Retinal pigment epithelial cell (primary cell): ENCODE measurements at places on chromosomes 1 and 21.

DNA sequence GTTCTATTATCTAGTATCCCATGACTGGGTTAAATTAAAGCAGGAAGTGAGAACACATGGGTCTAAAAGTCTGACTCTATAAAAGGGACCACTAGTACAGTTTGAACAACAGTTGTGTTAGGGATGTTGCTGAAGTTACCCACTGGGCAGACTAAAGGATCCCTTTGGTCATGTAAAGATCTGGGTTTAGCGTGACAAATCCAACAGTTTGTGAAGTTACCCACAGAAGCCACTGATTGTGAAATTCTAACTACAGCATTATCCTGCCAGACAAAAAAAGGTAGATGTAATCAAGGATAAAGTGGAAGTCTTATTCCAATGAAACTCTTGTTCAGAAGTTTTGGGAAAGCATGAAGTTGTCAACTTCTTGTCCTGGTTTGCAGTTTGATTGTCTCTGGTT is 5.7 kb downstream of the QSOX1 start:
- DNase-seq: no peak

- DNase-seq: no peak
Measured at GRCh38 chr1:72371259-72372035, 89.1 kb upstream of the NEGR1 start.

DNA sequence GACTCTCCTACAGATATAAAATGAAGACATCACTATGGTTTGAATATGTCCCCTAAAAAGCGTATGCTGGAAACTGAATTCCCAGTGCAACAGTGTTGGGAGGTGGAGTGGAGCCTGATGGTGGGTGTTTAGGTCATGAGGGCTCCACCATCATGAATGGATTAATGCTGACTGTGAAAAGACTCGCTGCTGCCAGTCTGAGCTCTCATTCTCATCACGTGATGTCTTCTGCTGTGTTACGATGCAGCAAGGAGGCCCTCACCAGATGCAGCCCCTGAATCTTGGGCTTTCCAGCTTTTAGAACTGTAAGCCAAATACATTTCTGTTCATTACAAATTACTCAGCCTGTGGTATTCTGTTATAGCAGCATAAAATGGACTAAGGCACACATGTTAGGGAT is 73.8 kb upstream of the PPP2R5A start:
- no peak for DNase-seq

DNA sequence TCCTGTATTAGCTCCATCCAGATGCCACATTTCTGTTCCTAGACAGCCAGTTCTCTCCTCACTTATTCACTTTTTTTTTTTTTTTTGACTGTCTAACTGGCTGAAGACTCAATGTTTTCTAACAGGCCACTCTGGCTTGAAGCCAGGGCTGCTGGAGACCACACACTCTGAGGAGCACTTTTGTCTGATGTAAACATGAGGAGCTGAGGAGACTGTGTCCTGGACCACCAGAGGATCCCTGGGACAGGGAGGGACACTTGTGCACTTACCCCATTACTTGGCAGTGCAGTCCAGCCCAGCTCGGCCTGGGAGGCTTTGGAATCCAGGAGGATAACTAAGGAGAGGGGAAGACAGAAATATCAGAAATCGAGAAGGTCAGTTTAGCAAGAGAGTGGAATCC is 2.4 kb downstream of the EPHA10 start:
- no peak for DNase-seq

DNA sequence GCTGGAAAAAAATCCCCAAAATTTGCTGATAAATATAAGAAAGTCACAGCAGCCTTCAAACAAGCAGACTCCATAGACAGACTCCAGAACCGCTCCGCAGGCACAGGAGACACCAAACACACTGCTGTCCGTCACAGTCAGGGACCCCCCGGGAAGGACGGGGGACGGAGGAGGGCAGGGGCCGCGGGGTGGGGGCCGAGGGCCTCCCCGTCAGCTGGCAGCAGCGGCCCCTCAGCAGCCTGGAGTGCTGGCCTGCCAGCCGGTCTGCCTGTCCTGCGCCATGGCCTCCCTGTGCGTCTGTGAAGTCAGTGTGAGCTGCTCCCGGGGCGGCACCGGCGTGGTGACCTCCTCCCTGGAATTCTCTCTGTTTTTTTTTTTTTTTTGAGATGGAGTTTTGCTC is 10.1 kb upstream of the C1orf159 start:
- no peak for DNase-seq

DNA sequence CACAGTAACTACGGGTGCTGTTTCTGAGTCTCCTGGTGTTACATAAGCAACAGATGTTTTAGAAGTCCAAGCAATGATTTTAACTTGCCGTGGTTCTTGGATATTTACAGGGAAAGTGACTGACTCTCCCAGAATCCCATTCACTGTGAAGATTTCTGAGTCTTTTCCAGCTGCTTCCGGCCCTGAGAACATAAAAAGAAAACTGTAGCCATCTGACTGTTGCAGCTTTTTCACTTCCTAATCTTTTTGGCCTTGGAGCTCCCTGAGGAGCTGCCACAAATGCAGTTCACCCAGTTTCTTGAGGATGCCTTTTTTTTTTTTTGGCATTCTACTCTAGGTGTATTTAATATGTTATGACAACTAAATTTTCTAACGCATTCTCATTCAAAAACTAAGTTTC is 13.7 kb downstream of the CD84 start:
- no peak for DNase-seq

DNA sequence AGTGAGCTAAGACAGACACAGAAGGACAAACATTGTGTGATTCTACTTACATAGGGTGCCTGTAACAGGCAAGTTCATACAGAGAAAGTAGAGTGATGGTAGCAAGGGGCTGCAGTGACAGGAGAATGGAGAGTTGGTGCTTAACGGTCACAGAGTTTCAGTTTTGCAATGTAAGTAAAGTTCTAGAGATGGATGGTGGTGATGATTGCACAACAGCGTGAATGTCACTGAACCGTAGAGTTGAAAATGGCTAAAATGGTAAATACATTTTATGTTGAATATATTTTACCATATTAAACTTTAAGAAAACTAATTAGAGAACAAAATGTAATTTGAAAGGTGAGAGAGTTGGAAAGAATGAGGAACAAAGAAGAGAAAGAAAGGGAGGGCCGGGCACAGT is 8.7 kb downstream of the CFAP107 start:
- DNase-seq: no peak

GRCh38 chr1:65725064-65725463 is 67.6 kb upstream of the PDE4B start:
- no peak for DNase-seq

DNA sequence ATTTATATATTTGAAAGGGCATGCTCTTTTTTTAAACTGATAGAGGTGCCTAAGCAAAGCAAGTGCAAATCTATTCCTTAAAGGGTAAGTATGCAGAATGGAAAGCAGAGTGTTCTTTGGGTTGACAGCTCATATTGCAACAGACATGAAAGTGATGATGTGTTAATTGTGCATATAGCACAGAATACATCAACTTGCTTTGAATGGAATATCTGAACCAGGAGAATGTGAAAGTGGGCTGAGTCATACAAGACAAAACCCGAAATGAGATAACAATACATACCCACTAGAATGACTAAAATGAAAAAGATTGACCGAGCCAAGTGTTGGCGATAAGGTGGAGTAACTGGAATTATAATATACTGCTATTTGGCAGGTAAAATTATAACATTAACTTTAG is 4.3 kb downstream of the CR1 start:
- DNase-seq: no peak

- no peak for DNase-seq
Measured at GRCh38 chr21:29805105-29805504, 134.7 kb downstream of the GRIK1 start.

DNA sequence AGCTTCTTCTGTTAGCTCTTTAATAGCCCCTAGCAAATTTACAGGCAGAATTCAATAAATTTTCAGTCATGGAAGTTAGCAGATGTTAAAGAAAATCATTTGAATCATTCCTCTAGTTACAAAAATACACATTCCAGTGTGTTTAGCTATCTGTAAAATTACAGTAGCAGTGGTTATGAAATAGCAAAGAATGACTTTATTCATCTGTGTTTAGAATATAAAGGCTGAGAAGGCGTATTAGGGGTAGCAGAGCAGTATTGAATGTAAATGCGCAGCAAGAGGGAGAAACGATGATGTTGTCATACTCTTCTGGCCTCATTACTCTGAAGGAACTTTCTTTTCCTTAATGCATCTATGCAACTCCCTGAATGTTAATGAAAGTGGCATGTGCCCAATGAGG is 106.2 kb upstream of the CYYR1 start:
- DNase-seq: no peak

DNA sequence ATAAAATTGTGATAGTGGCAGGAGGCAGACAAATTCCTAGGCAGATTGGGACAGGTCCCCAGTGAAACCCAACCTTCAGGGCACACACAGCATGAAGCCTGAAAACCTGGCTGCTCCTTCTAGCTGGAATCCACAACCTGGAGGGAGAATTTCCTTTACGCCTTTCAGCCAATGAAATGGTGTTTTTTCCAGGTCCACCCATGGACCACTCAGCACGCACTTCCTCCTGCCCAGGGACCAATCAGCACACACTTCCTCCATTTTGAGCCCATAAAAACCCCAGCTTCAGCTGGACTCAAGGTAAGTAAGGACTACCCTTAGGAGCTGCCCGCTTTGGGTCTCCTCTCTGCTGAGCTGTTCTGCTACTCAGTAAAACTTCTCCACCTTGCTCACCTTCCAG is 120.1 kb downstream of the AKT3 start:
- no peak for DNase-seq

- peak; percentile 50 for DNase-seq
Measured at GRCh38 chr1:224929335-224930237, at the start of gene DNAH14. DNAH14 (plus strand) TSS chr1:224929675; CDS start chr1:224952703, 23,028 bp downstream.

GRCh38 chr1:80217377-80217986 is 1211.0 kb upstream of the ADGRL4 start:
- peak; percentile 51 for DNase-seq

DNA sequence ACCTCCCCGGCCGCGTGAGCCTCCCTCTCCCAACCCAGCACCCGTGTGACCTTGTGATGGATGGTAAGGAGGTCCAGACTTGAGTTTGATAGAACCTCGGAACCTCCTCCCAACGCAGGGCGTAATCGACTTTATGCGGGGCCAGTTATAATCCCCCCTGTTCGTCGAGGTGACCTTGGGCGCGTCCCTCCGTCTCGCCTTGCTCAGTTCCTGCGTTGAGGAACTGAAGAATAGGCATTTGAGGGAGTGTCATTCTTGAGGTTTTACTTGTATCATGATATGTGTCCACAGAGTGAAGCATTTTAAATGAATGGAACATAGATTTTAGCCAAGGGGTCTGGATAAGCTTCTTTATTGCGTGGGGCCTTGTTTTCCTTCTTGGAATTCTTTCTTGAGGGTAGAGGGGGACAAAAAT is 433 bp downstream of the TIMM17A start:
- no peak for DNase-seq

- DNase-seq: no peak
Measured at GRCh38 chr1:19643602-19644394, at the start of gene NBL1. NBL1 (plus strand) TSS chr1:19644311; CDS start chr1:19655031, 10,720 bp downstream.

GRCh38 chr1:78649628-78650027 is at the start of gene IFI44:
IFI44 (plus strand) TSS chr1:78649831; CDS start chr1:78650196, 365 bp downstream.
- peak; percentile 75 for DNase-seq

GRCh38 chr1:54975356-54976108 is 4.9 kb upstream of the TMEM61 start:
- no peak for DNase-seq

- no peak for DNase-seq
Measured at GRCh38 chr1:181014477-181015250, 8.0 kb downstream of the STX6 start.

DNA sequence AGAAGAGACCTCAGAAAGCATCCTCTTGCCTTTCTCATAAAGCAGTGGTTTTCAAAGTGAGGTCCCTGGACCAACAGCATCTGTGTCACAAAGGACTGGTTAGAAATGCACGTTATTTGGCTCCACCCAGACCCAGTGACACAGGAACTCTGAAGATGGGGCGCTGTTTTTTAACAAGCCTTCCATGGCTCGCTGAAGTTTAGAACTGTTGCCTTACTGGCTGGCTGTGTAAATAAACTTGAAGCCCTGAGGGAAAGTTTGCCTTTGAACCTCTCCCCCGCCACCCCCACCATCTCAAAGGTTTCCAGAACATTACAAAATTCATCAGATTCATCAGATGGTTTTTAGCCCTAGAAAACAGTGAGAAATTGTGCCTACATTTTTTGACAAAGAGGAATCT is 21.8 kb upstream of the IKBKE start:
- no peak for DNase-seq

DNA sequence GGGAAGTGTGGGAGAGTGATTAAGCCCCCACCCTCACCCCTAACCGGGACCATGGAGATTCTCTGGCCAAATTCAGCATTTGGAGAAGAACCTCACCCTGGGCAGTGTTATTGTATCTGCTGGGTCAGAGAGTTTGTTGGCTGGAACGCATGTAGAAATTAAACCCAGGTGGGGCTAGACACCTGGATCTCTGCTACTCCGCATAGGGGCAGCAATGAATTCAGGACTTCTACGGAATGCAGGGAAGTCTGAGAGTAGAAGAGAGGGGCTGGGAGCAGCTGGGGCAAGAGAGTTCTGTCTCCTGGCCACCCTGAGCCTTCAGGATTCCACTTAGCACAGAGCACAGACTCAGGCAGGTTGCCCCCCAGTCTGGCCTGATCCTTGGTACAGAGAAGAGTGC is 3.6 kb upstream of the CRABP2 start:
- no peak for DNase-seq

DNA sequence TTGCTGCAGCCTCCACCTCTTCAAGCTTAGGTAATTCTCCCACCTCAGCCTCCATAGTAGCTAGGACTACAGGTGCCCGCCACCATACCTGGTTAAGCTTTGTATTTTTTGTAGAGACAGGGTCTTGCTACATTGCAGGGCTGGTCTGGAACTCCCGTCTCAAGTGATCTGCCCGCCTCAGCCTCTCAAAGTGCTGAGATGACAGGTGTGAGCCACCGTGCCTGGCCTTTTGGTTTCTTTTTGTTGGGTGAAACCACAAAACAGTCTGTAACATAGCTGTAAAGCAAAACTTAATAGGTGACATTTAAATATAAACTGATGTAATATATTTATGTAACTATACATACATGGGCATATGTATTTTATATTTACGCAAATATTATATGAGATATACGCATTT is 3.1 kb upstream of the DNAJC11 start:
- no peak for DNase-seq

DNA sequence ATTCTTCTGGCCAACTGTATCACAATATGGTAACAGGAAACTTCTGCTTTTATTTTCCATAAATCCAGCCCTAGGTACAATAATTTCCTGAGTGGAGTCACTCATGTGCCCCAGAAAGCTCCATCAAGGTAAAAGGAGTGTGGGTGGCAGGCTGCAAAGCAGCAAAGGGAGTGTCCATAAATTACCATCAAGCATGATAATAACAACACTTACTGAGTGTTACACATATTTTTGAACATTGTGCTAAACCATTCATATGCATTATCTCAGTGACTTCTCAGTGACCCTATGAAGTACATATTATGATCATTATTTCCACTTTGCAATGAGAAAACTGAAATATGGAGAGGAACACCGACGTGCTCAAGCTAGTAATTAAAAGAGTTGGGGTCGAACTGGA is 149.2 kb upstream of the PLXNA2 start:
- DNase-seq: no peak

DNA sequence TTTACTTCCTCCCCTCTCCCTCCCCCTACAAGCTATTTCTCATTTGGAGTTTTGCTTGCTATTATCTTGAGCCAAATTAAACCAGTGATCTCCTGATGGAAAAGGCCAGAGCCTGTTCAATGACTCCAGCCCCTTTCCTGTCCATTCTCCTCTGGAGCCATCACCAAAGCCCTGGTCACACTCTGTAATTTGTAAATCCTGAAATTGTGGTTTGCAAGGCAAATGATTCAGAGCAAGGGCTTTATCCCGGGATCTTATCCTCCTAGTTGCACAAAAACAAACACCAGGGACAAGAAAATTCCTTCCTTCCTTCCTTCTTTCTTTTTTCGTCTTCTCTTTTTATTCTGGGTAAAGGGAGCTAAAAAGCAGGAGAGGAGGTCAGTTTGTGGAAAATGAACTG is 366.1 kb upstream of the ST6GALNAC5 start:
- DNase-seq: no peak
